CD4-positive, alpha-beta T cell treated with Interleukin-4 for 1 hour (primary cell): ENCODE measurements at places on chromosomes 4 and X.

DNA sequence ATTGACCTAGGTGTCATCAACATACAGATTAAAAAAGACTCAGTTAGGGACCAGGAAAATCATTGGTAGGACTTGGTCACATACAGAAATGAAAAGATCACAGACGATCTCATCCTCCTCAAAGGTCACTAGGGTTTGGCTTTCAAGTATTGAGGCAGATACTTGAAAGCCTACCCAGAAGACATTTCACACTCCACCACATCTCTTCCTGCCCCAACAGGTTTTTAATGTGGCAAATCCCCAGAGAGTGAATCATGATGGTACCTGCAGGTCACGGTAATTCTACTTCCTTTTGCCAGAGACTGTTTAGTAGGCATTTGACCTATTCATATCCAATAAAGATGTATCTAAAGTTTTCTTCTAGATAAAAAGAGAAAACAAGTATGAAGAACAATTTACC is 44.1 kb downstream of the INPP4B start:
- no peak for DNase-seq

GRCh38 chr4:85970535-85970934 is 389.3 kb downstream of the MAPK10 start:
- DNase-seq: no peak

DNA sequence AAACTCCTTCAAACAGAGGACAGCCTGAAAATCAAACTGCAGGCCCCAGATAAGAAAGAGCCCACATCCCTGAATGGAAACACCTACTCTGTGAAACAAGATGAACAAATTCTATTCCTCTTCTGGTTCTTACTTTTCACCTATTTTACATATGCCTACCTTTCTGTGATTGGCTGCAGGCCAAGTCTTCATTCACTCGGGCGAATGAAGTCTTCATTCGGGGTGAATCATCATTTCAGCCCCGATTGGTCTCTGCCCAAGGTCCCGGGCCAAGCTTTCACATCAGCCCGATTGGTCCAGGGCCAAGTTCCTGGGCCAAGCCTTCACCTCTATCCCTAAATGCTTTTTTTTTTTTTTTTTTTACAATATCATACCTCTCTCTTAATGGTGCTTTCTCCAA is 529.8 kb upstream of the ACTRT1 start:
- no peak for DNase-seq

DNA sequence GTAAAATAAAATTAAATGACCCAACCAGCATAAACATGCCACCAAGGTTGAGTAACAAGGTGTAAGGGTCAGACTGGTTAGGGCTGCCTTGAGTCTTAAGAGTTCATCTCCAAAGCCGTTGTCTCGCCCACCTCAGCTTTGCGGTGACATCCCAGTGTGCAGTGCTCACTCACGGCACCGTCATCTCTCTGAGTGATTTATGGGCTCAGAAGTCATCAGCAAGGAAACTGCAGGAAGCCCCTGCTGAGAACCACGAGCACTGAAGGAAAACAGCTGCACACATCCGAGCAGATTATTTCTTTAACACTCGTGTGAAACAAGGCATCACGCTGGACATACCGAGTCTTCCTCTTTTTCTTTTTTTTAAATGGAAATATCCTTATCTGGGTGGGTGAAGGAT is 411.1 kb downstream of the TRIML1 start:
- no peak for DNase-seq

GRCh38 chr4:81519856-81520255 is 48.1 kb upstream of the RASGEF1B start:
- no peak for DNase-seq

DNA sequence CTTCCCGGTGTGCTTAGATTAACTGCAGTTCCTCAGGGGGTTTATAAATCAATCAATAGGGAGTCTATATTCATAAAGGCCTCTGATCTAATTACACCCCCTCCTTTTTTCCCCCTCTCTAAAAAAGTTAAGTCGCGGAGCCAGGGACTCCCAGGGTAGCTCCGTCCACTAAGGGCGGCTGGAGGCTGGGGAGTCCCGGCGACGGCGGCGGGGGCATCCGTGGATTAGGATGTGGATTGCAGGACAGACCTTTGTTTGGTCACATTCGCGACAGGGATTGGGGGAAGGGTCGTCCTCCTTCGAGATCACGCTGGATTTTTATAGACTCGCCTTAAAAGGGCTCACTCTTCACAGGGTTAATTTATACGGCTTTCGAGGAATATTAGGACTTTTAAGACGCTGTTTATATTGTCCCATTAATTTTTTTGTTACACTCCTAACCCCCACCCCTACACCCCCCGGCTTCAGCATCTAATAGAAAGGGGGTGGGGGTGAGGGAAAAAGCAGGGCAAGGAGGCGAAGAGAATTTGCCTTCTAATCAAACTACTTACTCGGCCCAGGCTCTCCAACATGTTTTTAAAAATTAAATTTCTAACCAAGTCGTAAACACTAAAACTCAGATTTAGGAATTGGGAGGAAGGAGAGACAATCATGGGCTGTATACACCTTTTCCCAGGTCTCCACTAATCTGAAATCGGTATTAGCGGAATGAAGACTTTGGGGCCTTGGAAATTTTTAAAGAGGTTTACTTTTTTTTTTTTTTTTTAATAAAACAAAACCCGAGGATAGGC is 8.5 kb downstream of the PITX2 start:
- DNase-seq: no peak

DNA sequence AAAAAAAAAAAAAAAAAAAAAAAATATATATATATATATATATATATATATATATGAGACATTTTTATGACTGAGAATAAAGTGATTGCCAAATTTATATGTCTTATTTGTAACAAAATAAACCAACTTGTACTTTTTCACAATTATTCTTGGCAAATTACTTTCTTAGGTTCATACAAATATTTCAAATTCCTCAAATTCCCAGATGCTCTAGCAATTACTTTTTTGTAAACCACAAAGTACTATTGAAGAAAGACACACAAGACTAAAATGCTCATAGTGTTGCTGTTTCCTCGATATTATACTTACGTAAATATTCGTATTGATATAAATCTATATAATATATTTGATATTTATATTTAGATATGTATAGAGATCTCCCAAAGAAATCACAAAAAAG is 390.0 kb downstream of the FAT4 start:
- no peak for DNase-seq

GRCh38 chrX:154411981-154412340 is 622 bp downstream of the TAFAZZIN start:
- peak; percentile 59 for DNase-seq

- no peak for DNase-seq
Observed at GRCh38 chr4:173507471-173508385, 22.3 kb downstream of the HAND2 start.

DNA sequence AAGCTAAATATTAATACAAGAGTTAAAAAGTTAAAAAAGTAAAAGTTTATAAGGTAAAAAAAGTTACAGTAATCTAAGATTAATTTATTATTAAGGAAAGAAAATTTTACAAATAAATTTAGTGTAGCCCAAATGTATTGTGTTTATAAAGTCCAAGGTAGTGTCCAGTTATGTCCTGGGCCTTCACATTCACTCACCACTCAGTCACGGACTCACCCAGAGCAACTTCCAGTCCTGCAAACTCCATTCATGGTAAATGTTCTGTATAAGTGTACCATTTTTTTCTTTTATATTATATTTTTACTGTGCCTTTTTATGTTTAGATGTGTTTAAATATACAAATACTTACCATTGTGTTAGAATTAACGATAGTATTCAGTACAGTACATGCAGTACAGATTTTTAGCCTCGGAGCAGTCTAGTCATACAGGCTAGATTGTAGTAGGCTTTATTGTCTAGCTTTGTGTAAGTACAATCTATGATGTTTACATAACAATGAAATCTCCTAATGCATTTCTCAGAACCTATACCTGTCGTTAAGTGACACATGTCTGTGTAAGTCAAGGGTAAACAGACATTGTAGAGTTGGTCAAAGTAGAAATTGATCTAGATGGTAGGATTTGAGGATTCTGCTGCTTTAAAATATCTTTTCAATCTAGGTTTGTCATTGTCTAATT is 197.7 kb downstream of the GC start:
- no peak for DNase-seq

DNA sequence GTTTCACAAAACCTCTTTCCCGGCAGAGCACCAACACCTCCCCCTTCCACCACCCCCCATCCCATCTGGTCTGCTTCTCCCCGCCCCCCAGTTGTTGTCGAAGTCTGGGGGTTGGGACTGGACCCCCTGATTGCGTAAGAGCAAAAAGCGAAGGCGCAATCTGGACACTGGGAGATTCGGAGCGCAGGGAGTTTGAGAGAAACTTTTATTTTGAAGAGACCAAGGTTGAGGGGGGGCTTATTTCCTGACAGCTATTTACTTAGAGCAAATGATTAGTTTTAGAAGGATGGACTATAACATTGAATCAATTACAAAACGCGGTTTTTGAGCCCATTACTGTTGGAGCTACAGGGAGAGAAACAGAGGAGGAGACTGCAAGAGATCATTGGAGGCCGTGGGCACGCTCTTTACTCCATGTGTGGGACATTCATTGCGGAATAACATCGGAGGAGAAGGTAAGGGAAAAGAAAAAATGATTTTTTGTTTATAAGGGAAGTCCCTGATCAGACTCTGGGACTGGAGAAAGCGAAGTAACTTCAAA is at the start of gene PDGFRA:
PDGFRA (plus strand) TSS at position 333 of the 541 bp plus-strand sequence. CDS start 29,476 bp downstream, outside the sequence.
- DNase-seq: no peak

GRCh38 chr4:84498935-84499623 is at the start of gene NKX6-1:
Gene NKX6-1, minus strand, starts transcription at chr4:84499292. Its CDS starts 1,064 bp downstream, at chr4:84498228.
- no peak for DNase-seq

DNA sequence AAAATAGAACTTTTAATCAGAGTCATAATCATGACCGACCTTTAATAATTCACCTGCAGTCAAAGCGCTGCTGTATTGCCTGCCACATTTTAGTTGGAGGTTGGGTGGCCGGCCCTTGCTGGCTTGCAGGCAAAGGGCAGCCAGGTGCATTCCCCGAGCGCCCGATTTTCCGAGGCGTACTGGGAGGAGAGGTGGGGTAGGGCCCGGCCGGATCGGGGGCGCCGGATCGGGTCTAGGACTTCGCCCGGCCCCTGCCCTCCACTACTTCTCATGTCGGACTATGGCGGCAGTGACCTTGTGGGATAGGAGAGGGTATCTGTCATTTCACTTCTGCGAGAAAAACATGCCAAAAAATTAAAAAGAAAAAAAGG is 2.5 kb upstream of the RS1 start:
- no peak for DNase-seq

DNA sequence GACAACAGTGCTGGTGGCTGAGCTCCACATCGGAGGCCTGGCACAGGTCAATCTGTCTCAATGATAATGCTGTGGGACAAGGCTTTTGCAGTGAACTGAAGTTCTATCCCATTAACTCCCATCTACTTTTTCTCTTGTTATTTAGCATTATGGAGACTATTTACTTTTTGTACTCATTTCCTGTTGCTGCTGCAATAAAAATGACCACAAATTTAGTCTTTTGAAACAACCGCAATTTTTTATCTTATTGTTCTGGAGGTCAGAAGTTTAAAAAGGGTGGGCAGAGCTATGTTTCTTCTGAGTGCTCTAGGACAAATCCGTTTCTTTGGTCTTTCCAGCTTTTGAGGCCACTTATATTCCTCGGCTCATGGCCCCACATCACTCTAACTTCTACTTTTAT is 111.0 kb upstream of the PITX2 start:
- no peak for DNase-seq

DNA sequence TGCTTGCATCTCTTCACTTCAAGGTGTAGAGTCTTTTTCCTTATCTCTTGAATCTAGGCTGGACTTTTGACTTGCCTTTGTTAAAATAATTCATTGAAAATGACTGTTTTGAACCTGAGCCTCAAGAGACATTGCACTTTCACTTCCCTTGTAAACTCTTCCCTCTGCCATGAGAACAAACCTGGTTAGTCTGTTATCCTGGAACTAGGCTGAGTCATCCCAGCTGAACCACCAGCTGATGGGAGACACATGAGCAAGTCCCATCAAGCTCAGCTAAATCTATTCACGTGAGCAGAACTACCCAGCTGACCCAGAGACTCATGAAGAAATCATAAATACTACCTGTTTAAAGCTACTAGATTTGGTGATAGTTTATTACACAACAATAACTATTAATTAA is 202.3 kb upstream of the CENPE start:
- no peak for DNase-seq

GRCh38 chrX:134186362-134187121 is 50.4 kb upstream of the CCDC160 start:
- peak; percentile 69 for DNase-seq

- no peak for DNase-seq
Observed at GRCh38 chrX:45619290-45619689, 418.6 kb upstream of the DIPK2B start.

GRCh38 chr4:139674875-139675550 is 9.4 kb downstream of the MGST2 start:
- DNase-seq: no peak

DNA sequence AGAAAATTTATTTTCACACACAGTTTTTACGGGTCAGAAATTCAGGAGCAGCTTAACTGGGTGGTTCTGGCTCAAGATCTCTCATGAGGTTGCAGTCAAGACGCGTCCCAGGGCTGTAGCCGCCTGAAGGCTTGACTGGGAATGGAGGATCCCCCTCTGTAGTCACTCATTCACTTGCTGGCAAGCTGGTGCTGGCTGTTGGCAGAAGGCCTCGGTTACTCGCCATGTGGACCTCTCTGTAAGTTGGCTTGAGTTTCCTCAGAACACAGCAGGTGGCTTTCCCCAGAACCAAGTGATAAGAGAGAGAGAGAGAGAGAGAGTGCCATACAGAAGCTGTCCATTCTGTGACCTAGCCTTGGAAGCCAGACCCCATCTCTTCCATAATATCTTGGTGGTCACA is 132.8 kb downstream of the DCLK2 start:
- no peak for DNase-seq

- no peak for DNase-seq
Observed at GRCh38 chr4:40363945-40364344, 28.8 kb downstream of the CHRNA9 start.

GRCh38 chr4:20529691-20530090 is 170.6 kb upstream of the PACRGL start:
- no peak for DNase-seq

- DNase-seq: no peak
Observed at GRCh38 chr4:169645627-169646026, 25.2 kb downstream of the CLCN3 start.

DNA sequence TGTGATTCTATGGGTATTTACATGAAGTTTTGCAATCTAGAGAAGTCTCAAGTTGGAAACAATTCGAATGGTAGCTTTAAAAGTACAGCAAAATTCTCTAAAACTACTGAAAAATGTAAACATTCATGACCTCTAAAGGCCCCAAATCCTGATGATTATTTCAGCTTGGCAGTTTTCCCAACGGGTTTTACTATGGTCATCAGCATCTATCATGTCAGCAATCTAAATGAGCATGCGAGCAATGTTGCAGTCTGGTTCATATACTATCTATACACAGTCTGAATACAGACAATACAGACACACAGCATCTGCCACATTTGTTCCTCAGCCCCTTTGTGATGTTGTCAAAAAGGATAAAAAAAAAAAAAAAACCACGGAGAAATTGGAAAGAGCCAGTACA is 790.3 kb upstream of the HTR2C start:
- DNase-seq: no peak

- DNase-seq: no peak
Observed at GRCh38 chr4:45701621-45702020, 422.2 kb downstream of the GABRG1 start.
